ENCODE measurements at places on chromosomes 2 and 18.
A peak's percentile ranks its signal among the peaks of the same experiment; 100 is the strongest.

DNA sequence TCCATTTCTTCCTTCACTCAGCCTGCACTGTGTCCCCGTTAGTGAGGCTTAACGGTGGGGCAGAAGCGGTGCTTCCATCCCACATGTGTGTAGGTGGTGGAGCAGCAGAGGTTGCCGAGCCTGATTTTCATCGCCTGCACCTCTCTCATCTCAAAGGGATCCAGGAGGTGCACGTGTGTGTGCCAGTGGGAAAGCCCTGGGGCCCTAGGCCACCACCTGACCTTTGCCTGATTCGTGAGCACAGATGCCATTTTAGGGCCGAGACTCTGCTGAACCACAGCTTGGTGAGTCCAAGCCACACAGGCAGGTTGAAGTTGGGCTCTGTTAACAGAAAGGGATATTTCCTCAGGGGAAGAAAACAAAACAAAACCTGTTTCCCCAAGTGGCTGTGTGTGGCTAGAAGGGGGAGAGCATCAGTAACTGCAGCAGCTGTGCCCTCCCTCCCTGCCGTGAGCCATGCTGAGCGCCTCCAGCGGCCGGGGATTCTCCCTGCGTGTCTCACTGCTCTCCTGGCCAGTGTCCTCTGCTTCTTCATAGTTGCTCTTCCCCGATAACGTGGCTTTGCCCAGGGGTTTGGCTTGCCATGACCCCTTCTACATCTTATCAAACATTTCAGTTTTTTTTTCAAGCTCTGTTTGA lies 81.5 kb downstream of the MAPRE2 start:
- peak; percentile 31 for DNase-seq

- no peak for DNase-seq
Observed at GRCh38 chr2:15768615-15769014, 171.7 kb upstream of the MYCN start.

- no peak for DNase-seq
Observed at GRCh38 chr2:149832324-149832723, 244.7 kb upstream of the MMADHC start.

DNA sequence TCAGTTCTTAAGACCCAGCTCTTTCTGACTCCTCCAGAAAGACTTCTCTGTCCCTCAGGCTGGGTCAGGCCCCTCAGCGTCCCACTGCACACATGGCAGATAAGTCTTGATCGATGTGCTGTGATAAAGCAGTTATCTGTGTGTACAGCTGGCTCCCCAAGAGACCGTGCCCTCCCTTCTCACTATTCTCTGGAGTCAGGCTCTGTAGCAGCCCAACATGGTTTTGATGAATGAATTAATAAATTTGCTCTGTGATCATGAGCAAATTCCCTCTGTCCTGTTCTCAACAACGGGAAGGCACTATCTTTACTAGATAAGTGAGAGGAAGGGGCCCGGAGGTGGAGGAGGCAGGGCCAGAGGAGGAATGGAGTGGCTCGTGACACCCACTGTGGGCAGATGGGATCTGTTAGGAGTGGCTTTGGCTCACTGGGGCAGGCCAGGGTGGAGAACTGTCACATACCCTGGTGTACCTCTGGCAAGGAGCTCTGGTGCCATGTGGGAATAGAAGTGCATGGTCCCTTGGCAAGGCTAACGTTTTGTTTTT lies 48.3 kb downstream of the ZFP36L2 start:
- no peak for DNase-seq

- no peak for DNase-seq
Observed at GRCh38 chr2:112480530-112481049, 1.4 kb upstream of the TTL start.
